ENCODE measurements at places on chromosomes 4 and X.

DNA sequence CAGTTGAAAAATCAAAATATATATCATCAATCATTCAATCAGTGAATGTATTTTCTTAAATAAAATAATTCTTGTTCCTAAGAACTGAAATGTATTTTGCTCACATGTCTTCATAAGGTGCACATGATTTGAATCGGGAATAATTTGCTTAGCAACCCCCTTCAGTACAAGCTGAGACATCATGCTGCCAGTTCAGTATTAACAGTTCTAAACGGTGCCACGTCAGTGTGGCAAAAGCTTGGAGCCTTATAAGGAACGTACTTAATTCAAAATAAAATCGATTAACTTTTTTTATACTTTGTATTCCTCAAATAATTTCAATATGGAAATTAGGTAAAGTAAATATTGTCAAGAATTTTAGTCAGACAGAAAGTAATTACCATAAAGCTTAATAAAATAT is 287.9 kb downstream of the CCSER1 start:
- DNase-seq, result no peak

DNA sequence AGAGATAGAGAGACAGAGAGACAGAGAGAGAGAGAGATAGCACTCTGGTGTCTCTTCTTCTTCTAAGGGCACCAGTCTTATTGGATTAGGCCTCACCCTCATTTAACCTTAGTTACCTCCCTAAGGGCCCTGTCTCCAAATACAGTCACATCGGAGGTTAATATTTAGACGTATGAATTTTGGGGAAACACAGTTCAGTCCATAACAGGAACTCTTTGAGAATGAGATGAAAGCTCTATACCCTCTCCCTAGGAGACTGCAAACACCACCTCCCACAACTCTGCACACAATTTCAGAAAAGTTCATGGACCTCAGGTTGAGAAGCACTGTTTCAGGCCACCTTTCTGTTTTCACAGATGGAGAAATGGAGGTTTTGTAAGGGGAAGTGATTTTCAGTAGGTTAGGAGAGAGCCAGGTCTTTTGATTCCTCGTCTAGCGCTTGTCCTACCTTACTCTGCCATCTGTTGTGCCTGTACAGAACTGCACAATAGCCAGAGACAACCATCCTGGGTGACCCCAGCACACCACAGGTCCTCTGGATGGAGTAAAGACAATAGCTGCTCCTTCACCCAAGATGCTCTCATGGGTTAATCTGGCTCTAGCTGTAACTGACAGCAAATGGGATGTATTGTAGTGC is 16.9 kb upstream of the LOC101059915 start:
- DNase-seq, result no peak

DNA sequence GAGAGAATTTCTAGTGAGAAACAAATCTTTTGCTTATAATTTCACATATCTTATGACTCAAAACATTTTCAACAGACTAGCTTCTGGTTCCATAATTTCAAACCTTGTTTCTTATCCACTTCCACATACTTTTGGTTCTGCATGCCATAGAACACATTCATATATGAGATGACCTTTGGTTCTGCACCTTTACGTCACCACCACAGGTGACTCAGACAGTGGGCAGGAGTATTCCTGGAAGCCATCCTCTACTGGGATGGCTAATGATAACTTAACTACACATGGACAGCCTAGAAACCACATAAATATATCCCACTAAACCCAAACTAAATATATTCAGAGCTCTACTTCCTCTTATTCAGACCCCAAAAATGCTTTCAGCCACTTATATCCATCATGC is 133.3 kb downstream of the DCK start:
- no peak for DNase-seq

- no peak for DNase-seq
Observed at GRCh38 chrX:110218591-110218990, 99.3 kb downstream of the AMMECR1 start.

GRCh38 chrX:69988955-69989394 is 60.8 kb downstream of the AWAT2 start:
- DNase-seq, result no peak

DNA sequence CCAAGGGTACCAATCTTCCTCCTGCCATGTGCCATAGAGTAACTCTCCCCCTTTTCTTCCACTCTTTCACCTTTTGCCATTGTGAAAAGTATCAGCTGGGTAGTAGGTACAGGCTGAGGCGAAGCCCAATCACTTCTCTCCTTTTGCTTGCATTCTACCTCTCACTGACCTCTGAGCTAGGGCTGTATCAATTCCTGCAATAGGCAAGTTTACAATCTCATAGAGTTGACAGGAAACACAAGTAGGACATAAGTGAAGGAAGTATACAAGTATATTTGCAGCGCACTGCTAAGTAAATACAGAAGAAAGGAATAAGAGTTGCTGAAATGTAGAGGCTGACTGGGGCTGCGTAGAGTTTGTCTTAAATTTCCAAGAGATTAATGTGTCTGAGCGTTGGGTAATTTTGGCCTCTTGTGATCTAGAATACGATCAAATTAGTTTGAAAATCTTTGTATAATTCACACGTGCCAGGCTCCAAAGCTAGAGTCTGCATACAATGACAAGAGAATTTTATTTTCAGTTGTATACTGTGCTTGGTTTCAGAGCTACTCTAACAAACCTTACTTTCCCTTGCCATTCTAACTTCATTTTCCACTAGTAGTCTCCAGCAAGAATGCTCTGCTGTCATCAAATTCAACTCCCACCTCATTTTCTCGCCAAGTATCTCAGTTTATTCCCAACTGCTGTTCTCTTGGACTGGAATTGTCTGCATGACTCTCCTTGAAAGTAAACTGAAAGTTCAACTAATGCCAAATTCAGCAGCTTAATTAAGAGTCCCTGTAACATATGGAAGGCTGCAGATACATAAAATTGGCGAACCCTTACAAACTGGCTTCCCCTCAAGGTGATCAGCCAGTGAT is 90.3 kb downstream of the ATP11C start:
- no peak for DNase-seq

DNA sequence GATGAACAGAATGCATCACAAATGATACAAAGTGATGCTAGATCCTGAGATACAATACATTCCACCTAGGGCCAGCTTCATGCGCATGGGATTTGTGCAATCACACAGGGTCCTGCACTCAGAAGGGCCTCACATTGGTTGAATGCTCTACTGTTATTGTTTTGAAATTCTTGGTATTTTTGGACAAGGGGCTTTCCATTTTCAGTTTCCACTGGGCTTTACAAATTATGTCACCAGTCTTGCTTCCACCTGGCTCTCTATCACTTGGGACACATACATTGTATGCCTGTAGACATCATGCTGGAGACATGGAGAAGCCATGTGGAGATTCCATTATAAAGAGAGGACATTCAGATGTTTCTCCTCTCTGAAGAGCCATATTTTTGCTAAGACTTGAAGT is 155.8 kb downstream of the NAA11 start:
- no peak for DNase-seq

DNA sequence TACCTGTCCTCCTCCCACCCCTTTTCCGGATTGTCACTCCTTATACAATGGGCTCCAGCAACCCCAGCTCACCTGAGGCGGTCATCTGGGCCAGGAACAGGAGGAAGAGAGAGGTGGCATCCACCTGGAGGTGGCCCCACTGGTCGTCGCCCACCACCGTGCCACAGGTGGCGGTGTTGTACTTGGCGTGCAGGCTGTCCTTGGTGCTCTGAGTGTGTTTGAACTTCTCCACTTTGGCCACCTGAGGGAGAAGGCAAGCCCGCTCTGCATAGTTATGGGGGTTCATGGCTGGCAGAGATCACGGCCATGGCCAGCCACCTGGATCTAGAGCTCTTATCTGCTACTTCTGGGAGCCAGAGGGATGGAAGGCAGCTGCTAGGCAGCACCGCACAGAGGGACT is 32.9 kb downstream of the PHKA2 start:
- DNase-seq, result no peak

GRCh38 chr4:102783006-102783405 is 22.2 kb upstream of the MANBA start:
- no peak for DNase-seq

GRCh38 chr4:38449506-38450174 is 214.4 kb upstream of the KLF3 start:
- DNase-seq, result no peak

GRCh38 chr4:168618577-168619265 is 121.9 kb downstream of the PALLD start:
- no peak for DNase-seq

DNA sequence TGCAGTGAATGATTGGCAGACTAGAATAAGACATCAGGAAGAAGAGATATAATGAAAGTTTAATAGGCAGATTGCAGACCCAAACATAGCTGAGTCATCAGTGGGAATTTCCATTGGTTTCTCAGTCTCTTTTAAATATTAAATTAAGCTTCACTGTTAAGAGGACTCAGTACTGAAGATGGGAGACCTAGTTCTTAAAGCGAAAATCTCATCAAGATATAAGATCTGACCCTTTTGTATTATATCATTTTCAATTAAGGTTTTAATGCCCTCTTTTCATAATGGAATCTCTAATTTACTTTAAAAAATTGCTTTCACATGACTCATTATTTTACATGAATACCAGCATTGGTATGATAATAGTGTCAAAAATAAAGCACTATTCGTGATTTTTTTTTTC is 168.9 kb upstream of the ATOH1 start:
- DNase-seq, result no peak

GRCh38 chr4:55754754-55755350 is 64.7 kb upstream of the EXOC1L start:
- DNase-seq, result no peak

- no peak for DNase-seq
Observed at GRCh38 chr4:26884486-26884988, 23.9 kb downstream of the STIM2 start.

GRCh38 chrX:66162331-66162822 is 1.7 kb upstream of the HEPH start:
- no peak for DNase-seq

DNA sequence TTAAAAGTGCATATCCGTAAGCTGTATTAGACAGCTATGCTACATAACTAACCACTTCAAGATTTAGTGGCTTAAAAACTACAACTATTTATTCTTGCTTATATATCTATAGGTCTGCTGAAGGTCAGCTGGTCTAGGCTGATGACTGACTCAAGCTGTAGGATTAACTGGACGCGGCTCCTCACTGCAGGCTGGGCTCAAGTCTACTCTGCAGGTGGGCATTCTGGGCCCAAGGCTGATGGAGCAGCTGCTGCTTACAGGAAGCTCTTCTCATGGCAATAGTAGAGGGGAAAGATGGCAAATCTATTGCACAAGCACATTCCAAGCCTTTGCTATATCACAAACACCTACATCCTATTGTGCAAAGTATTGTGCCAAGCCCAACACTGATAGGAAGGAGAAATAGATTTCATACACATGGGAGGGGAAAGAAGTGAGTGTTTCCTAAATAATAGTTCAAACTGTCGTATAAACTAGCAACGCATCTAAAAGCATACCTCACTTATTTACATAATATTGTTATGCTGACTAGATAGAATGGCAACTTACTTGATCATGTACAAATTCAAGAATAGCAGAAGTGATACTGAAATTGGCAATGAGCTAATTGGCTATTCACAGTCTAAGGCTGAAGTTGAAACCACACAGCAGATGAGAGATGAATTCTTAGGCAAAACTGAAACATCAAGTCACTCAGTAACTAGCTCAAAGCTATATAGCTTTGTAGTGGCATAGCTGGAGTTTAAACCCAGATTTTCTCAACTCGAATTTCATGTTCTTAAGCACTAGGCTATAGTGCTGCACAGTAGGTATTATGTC is 263.8 kb downstream of the NKX6-1 start:
- no peak for DNase-seq

GRCh38 chr4:83308672-83309071 is 24.1 kb upstream of the COQ2 start:
- DNase-seq, result no peak

DNA sequence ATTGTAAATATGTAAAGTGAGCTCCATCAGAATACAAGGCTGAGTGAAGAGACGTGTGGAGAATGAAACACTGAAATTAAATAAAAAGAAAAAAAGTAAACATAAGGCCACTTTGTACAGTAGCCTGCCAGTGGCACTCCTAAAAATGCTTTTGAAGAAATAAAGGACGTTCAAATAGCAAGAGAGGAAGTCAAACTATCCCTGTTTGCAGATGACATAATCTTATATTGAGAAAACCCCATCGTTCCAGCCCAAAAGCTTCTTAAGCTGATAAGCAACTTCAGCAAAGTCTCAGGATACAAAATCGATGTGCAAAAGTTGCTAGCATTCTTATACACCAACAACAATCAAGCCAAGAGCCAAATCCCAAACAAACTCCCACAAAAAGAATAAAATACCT is 24.2 kb downstream of the RASSF6 start:
- no peak for DNase-seq

DNA sequence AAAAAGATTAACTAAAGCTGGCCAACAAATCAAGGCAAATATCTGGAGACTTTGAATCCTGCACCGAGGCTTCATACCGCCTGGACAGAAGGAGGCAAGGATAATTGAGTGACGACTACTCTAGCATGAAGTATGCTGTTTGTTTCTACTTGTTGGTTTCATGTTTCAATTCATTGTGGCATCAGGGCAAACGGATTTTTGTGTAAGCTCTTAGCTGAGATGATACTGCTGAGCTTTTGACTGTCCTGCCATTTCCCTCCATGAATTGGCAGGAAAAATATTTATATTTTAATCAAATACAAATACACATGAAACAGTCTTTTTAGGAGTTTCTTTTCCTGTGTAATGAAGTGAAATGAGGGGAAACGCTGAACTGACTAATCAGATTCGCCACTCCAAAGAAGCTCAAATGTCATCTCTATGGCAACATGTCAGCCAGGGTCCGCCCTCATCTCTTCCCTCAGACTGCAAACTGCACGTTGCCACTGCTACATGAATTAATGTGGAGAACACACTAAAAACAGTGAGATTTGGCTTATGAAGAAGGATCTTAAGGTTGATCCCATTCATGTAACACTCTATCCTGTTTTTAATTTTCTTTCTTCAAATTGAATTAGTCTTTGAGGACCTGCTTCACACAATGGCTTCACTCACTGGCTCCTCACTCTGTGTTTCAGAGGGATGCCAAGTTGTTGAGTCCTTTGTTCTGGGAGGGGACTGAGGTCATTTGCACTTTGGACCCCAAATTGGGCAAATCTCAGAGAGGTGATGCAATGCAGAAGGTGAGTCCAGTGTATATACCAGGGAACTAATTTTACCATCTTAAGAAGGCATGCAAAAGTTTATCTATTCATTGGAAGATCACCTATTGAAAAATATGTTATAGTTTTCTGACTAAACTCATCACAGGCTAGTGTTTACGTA is 149.6 kb upstream of the MID1 start:
- no peak for DNase-seq

GRCh38 chrX:40013266-40014195 is 84.2 kb downstream of the BCOR start:
- DNase-seq, result no peak

DNA sequence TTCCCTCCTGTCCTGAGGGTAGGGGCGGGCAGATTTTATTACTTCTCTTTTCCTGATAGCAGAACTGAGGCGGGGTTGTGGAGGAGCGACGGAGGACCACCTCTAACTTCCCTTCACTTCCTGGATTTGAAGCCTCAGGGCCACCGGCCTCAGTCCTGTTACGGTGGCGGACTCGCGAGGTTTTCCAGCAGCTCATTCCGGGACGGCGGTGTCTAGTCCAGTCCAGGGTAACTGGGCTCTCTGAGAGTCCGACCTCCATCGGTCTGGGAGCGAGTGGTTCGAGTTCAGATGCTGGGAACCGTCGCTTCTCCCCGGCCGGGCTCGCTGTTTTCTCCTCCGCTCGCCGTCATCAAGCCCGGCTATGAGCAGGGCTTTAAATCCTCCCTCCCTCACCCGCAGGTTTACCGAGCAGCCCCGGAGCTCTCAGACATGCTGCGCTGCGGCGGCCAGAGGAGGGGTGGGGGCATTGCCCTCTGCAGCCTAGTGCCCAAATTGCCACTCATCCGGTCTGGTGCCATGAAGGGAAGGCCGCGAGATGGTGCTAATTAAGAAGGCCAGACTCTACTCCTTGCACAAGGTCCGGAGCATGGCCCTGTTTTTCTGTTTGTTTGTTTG is 23.3 kb downstream of the HAND2 start:
- no peak for DNase-seq
